RWPE2 (cell line): ENCODE measurements at places on chromosomes 4 and X.

- no peak for DNase-seq
Observed at GRCh38 chr4:15910155-15910940, 28.2 kb downstream of the FGFBP1 start.

- DNase-seq: no peak
Observed at GRCh38 chr4:10074767-10075105, 41.9 kb downstream of the WDR1 start.

- no peak for DNase-seq
Observed at GRCh38 chrX:40248822-40249221, 151.1 kb upstream of the BCOR start.

- DNase-seq: no peak
Observed at GRCh38 chr4:73978886-73979285, 2.9 kb downstream of the PF4 start.

- DNase-seq: no peak
Observed at GRCh38 chr4:18976884-18977283, 955.3 kb upstream of the LCORL start.

GRCh38 chr4:8695237-8696219 is 103.0 kb downstream of the CPZ start:
- no peak for DNase-seq
